ENCODE measurements at places on chromosomes 3 and 15. TPM values are rescaled to one million over a fixed set of nuclear protein-coding genes. Genes with fewer than 3 reads are reported as not detected.

- ATAC-seq = no peak
Measured at GRCh38 chr3:192564611-192565010, 162.7 kb downstream of the FGF12 start.

GRCh38 chr3:163159306-163159705, 1662.7 kb downstream of the OTOL1 start:
- no peak for ATAC-seq

DNA sequence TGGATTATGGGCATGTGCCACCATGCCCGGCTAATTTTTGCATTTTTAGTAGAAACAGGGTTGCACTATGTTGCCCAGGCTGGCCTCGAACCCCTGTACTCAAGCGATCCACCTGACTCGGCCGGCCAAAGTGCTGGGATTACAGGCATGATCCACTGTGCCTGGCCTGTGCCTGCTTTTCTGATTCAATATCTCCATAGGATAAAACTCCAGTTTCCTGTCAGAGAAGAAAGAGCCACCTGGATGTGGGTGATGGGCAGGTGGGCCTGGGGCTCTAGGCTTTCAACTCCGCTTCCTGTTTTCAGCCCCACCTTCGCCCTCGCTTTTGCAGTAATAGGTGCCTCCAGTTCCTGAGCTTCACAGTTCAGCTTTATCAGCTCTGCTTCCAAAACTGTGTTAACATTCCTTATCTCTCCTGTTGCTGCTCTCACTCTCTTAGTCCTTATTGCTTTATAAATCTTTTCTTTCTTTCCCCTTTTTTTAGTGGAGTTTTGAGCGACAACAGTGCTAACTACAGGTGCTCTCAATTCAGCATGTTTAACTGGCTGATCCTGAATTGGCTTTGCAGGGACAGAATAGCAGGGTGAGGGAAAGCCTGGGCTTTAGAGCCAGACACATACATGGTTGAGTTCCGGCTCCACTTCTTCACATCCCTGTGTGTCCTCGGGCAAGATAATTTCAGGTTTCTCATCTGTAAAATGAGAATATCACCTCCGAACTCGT, 21.1 kb upstream of the PDE8A start:
- no peak for ATAC-seq

DNA sequence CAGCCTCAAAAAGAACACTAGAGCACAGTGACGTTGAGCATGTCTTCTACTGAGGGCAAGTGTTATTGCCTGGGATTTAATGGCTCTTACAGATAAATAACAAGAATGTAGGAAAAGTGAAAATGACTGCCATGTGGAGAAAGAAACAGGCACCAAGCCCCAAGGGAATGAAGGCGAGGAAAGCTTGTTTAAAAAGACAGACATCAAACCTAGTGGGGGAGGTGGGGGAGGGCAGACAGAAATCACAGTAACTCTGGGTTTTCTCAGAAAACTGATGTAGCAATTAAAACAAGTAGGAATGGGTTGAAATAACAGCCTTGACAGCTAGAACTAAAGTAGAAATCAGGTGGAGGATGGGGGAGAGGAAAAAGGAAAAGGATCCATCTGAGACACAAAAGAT, 18.4 kb upstream of the LYZL4 start:
- ATAC-seq = no peak

- no peak for ATAC-seq
Measured at GRCh38 chr15:65833501-65834205, 35.6 kb upstream of the RAB11A start.

DNA sequence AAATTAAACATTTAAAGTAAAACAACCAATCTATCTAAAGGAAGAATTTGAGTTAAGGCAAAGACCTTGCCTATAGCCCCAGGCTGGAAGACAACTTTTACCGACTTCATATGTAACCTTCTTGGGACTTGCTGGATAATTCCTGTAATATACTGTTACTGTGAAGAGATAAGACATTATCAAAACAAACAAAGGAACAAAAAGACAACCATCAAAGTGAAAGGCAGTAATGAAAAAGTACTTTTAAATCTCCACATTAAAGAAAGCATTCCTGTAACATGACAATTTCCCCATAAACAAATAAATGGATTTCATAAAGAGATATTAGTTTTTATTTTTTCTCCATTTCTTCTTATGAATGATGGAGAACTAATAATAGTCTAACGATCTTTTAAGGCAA, 2.4 kb downstream of the CMTM6 start:
- ATAC-seq = no peak

Gene SLC28A2
- not detected for total RNA-seq

Gene SAMMSON
- total RNA-seq = not detected

GRCh38 chr3:53303549-53303948, 43.8 kb downstream of the DCP1A start:
- no peak for ATAC-seq

DNA sequence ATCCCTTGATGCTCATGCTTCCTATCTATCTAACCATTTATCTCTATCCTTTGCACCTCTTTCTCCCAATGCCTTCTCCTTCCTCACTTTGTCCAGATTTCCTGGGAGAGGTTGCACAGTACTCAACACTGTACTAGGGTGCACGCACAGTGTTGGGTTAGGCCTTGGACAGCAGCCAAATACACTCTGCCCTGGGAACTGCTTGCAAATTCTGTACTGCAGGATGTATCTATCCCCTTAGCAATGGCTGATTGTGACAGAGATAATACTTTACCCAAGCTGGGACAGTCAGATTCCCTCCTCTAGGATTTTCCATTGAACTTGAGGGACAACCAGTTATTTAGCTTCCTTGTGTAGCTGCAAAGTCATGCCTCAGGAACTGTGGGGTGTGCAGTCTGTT, 113.3 kb downstream of the IL20RB start:
- ATAC-seq = peak; percentile 29

Gene GAP43
- not detected for total RNA-seq

- ATAC-seq = no peak
Measured at GRCh38 chr15:44058126-44058525, 136.9 kb downstream of the FRMD5 start.

Gene PLAAT1
- 7.4 TPM for total RNA-seq

Gene ARGFX
- total RNA-seq = not detected

Gene TTLL13
- total RNA-seq = not detected

Gene TGM5
- 13.5 TPM for total RNA-seq

DNA sequence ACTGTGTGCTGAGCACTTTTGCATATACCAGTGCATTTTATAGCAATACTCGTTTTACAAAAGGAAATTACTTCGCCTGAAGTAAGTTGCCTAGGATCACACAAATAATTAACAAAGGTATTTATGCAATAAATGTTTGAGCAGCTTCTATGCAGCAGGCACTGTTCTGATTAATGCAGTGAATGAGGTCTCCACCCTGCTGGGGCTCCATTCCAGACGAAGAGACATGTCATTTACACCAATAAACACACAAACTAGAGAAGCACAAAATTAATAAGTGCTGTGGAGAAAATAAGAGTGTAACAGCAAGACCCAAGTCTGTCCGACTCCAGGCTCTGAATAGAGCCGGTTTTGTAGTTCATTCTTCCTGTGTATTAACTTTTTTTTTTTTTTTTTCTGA, 17.5 kb downstream of the NOX5 start:
- ATAC-seq = no peak

Gene NR2E3
- total RNA-seq = 0.56 TPM

Gene AGBL1
- not detected for total RNA-seq

Gene LRTM1
- not detected for total RNA-seq

Gene SMCO1
- not detected for total RNA-seq

Gene NOX5
- 0.44 TPM for total RNA-seq

- no peak for ATAC-seq
Measured at GRCh38 chr3:192514081-192514753, 213.1 kb downstream of the FGF12 start.

DNA sequence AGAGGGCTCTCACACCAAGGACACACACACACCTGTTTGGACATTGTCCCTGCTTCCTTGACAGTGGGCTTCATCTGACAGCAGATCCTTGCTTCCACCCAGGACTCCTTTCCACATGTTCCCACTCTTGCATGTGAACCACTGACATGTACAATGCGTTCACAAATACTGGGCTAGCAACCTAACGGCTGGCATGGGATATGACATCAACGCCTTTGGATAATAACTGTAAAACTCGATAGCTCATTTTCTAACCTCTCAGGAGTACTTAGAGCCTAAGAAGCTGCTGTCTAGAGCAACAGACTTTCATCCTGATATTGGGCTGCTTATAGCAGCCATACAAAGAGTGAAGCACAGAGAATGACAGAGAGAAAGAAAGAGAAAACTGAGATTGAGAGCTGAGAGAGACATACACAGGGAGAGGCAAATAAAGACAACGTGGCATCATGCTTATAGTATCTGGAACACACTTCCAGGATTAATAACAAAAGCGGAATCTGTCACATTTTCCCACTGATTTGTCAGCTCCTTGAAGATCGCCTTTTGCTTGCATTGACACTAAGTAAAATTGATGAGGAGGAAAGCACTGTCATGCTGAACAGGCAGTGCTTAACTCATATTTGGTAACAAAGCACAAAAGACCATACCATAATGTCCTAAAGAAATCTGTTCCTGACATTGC, 1.7 kb downstream of the GUCA1C start:
- no peak for ATAC-seq

- peak; percentile 89 for ATAC-seq
Measured at GRCh38 chr3:189909573-189909972, 211.1 kb downstream of the P3H2 start.

Gene SNTN
- not detected for total RNA-seq

GRCh38 chr3:13559764-13560525, 11.0 kb downstream of the FBLN2 start:
- ATAC-seq = peak; percentile 32

Gene POMGNT2
- 4.7 TPM for total RNA-seq

DNA sequence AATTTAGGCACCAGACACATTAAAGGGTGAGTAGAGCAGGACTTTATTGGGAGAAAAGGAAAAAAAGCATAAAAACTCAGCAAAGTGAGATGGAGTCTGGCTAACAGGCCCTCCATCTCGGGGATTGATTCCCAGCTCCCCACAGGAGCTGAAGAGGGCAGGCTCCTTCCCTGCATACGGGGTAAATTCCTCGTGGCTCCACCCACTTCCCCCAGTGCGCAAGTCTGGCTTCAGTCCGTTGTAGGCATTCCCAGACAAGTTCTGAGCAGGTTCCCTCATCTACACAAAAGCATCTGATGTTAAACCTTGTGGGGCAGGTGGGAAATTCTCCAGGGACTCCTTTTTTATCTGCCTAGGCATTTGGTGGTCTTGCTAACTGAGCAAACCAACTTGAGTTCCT, 722.6 kb downstream of the ZNF385D start:
- ATAC-seq = no peak

DNA sequence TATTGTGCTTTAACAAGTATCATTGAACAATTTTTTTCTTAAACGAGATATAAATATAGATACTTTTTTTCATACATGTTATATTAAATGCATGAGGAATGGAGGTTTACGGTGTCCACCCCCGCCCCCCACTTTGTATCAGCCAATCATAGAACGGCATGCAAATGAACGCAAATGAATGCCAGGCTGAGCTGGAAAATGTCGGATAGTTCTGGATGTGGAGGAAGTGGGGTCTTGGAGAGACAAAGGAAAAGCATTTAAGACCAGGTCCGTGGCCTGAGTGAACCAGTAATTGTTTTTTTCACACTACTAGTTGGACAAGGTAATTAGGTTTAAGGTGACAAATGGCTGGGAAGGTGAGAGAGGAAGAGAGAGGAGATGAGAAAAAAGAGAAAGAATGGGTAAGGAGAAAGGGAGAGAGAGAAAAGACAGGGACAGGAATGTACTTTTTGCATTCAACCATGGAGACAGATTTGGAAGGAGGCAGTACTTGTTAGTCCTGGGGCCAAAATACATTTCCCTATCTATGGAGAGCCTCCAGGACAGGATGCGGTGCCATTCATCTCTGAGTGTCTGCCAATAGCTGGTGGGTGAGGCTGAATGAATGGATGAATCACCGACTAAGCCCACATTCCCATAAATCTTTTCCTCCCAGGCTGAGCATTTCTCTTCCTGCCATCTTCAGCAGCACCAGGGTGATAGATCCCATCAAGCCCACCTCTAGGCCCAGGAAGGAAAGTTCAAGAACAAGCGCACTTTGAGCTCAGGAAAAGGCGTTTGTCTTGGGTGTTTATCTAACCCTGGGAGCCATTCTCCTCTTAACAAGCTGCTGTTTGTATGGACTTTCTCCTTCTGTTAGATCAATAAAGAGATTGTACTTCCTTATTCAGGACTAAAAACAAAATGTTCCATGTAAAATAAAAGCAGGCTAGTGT, 1.4 kb upstream of the RAD18 start:
- peak; percentile 78 for ATAC-seq

DNA sequence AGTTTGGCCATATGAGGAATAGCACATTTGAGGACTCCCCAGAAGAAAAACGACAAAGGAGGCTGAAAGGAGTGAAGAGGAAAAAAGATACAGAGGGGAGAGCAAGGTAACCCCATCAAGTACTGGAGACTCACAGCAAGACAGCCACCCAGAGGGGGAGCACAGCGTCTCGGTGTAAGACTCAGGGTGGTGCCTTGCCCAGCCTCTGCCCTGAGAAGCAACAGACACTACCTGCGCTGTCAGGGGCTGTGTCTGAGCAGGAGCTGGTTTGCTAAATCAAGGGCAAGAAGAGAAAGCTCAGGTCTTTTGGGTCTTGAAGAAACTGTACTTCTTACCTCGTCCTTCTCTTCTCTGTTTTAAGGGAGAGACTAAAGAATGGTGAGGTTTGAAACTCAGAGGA, 27.9 kb downstream of the FBXO45 start:
- ATAC-seq = no peak

DNA sequence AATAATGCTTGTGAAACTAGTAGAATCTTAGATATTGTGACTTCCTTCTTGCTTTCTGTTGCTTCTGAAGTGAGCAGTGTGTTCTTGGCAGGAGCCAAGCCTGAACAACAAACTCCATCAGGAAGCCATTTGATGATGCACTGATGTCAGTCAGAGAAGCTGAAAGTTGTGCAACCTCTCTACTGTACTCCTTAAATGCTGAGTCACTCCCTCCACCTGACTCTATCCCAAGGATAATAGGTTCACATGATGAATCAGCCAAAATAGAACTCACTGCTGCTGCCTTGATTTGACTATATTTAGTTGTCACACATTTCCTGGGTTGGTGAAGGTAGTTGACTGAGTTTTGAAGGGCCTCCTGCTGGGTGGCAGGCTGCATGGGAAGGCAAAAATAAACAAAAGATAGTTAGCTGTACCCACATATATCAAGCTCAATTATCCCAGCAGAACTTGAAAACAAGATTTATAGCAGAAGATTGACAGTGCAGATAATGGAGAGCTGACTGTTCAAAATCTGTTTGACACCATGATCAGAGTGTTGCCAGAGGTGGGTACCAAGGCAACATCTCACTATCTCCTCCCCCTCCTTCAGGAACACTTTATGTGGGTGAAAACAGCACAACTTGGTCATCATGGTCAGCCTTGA, 328.4 kb upstream of the DPH6 start:
- ATAC-seq = peak; percentile 99

GRCh38 chr3:38601956-38602550, 47.4 kb downstream of the SCN5A start:
- no peak for ATAC-seq

Gene RNU5B-1
- total RNA-seq = 30.4 TPM

DNA sequence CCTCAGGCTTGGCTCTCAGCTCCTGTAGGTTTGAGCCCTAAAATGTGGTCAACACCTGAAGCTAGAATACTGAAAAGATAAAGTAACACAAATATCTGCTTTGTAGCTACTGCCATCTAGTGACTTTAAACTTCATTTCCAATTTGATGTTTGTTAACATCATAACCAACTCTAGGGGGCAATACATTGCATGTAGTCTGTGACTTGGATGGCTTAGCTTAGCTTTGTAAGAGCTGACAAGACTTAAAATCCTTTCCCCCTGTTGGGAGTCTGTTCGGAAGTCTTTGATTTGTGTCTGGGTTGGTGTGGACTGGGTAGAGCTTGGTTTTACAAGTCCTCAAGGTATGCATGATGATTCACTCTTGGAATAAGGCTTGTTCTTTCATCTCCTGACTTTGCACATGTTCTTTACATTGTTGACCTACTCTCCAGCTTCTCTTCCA, 51.7 kb downstream of the SCN11A start:
- ATAC-seq = peak; percentile 62
